ENCODE measurements at places on chromosomes 4 and X.
A peak's percentile ranks its signal among the peaks of the same experiment; 100 is the strongest.

DNA sequence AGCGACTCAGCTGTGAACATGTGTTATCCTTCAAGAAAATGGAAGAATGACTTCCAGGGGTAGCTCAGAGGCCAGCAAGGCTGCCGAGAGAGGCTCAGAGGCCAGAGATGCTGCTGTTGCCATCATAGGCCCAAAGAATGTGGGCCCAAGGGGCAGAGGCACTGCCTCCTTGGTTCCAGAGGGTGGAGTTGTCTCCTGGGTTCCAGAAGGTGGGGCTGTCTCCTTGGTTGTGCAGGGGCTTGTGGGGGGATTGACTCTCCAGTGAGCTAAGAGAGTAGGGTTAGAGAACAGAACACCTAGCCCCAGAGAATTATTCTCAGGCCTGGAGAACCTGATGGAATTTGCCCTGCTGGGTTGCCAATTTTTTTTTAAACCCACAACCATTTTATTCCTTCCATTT, 62.6 kb downstream of the DGKK start:
- H3K36me3 ChIP-seq: no peaks in the 10 kb centered on the region
- no peaks in the 10 kb centered on the region for H3K27me3 ChIP-seq
- no peaks in the 10 kb centered on the region for H3K4me1 ChIP-seq
- no peak overlapping the region for H3K27ac ChIP-seq
- H3K4me3 ChIP-seq: no peak overlapping the region

GRCh38 chrX:109739625-109740432, 6.8 kb upstream of the ACSL4 start:
- H3K27me3 ChIP-seq: no peaks in the 10 kb centered on the region
- no peaks in the 10 kb centered on the region for H3K4me1 ChIP-seq
- no peak overlapping the region for H3K4me3 ChIP-seq
- no peaks in the 10 kb centered on the region for H3K36me3 ChIP-seq
- no peak for DNase-seq
- H3K27ac ChIP-seq: no peak overlapping the region

DNA sequence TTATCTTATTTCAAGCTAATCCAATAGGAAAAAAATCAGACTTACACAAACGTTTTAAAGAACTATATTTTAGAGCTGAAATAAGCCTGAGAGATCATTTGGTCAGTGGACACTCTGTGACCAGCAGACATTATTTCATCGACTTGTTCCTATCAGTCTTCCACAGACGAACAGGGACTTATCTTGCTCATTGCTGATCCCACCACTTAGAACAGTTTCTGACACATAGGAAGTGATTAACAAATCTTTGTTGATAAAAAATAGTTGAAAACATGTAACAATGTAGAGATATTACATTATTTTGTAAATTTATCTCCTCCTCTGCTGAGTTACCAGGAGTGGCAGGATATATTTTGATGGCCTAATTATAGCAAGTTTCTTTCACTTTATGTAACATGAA, 65.8 kb downstream of the TAPT1 start:
- H3K4me3 ChIP-seq: no peak overlapping the region
- H3K36me3 ChIP-seq: peaks cover 49% of the 10 kb centered on the region
- peaks cover 42% of the 10 kb centered on the region for H3K4me1 ChIP-seq
- no peaks in the 10 kb centered on the region for H3K27me3 ChIP-seq

- peaks cover 5% of the 10 kb centered on the region for H3K4me1 ChIP-seq
- H3K27me3 ChIP-seq: no peaks in the 10 kb centered on the region
- H3K36me3 ChIP-seq: no peaks in the 10 kb centered on the region
- DNase-seq: no peak
- H3K27ac ChIP-seq: no peak overlapping the region
These were observed 61.0 kb upstream of the PRDM8 start for GRCh38 chr4:80136270-80136669.

DNA sequence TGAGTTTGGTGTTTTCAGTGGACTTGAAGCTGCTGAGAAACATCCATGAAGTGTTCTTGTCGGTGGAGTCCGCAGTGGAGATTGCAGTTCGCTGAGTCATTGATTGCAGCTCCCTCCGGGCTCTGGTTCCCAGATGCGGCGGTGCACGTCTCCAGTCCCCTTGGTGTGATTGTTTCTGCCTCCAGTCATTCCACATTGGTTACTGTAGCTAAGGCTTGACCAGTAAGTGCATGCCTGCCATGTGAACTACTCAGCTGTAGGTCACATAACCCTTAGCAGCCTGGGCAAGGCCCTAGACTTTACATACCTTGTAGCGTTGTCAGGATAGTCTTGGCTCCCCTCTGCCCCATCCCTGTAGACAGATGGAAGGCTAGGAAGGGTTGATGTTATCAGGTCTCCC, 53.8 kb upstream of the CLCN4 start:
- no peak overlapping the region for H3K4me3 ChIP-seq
- H3K27ac ChIP-seq: peak overlapping the region; percentile 78
- peaks cover 7% of the 10 kb centered on the region for H3K36me3 ChIP-seq
- H3K4me1 ChIP-seq: peaks cover 36% of the 10 kb centered on the region
- no peak for DNase-seq

All from stomach (tissue), 19 donors.